ENCODE measurements at places on chromosomes 2 and 18.
A peak's percentile ranks its signal among the peaks of the same experiment; 100 is the strongest.

- DNase-seq: no peak
Measured at GRCh38 chr2:208186465-208186864, 3.4 kb downstream of the C2orf80 start.

- DNase-seq: no peak
Measured at GRCh38 chr18:4074647-4075046, 380.5 kb downstream of the DLGAP1 start.

GRCh38 chr2:206642075-206643025 is at the start of gene FAM237A:
FAM237A (plus strand) TSS chr2:206642487; CDS start chr2:206644237, 1,750 bp downstream.
- peak; percentile 23 for DNase-seq

DNA sequence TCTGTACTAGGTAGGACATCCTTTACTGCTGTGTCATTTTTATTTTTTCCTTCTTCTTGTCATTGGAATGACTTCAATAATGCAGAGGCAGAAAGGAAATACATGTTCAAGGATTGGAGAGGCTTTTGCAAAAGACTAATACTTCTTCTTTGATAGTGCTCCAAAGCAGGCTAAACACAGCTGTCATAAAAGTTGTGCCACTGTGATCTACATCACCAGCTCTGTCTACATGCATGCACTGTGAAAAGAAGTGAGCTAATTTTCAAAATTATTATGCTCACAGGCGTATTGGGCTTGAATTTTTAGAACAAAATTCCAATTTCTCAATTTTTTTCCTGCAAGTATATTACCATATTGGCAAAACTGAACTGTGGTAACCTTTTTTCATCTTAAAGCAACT is 37.5 kb upstream of the CALCRL start:
- DNase-seq: no peak

- peak; percentile 82 for DNase-seq
Measured at GRCh38 chr18:10304853-10305252, 149.6 kb upstream of the APCDD1 start.

GRCh38 chr18:78271790-78272189 is 707.8 kb upstream of the SALL3 start:
- no peak for DNase-seq

GRCh38 chr2:239544918-239545465 is 144.2 kb upstream of the HDAC4 start:
- DNase-seq: no peak

GRCh38 chr2:236642125-236642524 is 72.5 kb downstream of the ACKR3 start:
- DNase-seq: peak; percentile 55

- no peak for DNase-seq
Measured at GRCh38 chr2:95275601-95276243, 1.5 kb downstream of the PROM2 start.

DNA sequence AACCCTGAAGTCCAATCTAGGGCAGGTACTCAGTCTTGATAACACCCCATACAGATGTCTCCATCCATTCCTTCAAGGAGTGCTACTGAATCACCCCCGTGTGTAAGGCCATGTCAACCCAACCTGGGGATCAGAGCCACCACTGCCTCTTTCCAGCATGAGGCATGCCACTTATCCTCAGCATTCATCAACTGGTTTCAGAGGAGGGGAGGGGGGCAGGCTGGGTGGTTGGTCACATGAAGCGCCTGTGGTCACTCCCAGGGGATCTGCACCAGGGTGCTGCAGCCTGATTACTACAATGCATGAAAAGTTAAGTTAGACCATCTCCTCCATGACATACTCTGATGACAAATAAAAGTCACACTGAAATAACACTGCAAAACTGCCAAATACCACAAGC is 65.0 kb downstream of the UXS1 start:
- no peak for DNase-seq

GRCh38 chr2:148754864-148755263 is 110.3 kb downstream of the EPC2 start:
- DNase-seq: no peak

DNA sequence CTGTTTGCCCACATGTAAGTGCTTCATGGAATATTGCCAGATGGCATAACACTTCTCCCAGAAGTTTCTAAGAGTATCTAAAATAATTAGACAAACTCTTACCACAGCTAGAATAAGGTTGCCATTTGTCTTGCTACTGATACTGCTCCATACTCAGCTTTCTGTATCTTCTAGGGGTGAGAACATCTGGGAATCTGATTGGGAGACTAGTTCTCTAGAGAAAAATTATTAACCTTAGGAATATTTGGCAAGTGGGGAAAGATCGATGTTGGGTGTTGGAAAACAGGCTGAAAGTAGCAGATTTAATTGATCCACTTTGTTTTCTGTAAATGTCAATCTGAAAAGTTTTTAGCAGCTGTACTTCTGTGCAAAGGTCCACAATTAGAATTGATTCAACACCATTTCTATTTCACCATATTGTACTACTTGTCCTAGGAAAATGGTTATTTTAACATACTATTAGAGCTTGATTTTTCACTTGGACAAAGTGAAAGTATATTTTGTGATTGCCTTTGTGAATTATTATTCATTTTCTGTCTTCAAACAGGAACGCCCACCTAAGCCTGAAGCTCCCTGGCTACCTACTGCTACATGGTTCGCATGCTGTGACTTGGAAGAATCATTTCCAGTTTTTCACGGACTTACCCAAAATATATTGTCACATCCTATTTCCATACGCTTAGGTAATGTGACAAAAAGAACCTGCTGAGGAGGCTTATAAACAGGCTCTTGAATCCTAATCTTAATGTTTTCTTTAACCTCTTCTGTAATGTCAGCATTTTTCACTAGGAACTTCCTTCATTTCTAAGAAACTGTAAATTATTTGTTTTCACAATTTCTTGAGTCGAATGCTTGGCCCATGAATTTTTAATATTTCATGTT is 147.7 kb downstream of the TRABD2A start:
- no peak for DNase-seq

DNA sequence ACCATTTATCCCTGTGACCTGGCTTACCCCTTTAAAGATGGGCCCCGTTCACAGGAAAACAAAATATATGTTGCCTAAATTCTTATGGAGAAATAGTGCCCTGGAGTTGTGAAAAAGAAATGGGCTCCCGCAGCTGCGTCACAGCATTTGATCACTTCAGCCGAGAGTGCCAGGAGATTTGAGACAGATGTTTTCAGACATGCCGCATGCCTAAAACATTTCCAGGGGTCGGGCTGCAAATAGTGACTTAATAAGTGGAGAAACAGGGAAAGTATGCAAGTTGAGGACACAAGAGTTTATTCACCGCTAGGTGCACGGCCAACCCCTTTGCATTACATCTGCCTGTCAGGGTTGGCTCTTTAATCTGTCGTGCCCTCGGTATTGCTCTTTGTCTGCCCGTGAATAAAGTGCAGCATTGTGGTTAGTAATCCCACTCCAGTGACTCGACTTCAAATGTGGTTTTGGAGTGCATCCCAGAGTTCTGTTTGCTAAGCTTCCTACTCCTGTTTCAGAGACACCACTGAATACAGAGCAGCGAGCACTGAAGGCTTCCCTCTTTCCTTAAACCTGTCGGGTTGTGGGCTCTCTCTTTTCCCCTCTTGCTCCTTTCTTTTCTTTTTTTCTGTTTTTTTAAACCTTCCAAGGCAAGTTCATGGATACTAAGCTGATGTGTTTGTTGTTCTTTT is 187.5 kb downstream of the LTBP1 start:
- DNase-seq: peak; percentile 97

- DNase-seq: no peak
Measured at GRCh38 chr2:15041429-15041837, 408.9 kb downstream of the LRATD1 start.

- no peak for DNase-seq
Measured at GRCh38 chr2:166238176-166238575, 110.4 kb upstream of the SCN1A start.

GRCh38 chr2:149226790-149227189 is 103.6 kb upstream of the LYPD6 start:
- no peak for DNase-seq

DNA sequence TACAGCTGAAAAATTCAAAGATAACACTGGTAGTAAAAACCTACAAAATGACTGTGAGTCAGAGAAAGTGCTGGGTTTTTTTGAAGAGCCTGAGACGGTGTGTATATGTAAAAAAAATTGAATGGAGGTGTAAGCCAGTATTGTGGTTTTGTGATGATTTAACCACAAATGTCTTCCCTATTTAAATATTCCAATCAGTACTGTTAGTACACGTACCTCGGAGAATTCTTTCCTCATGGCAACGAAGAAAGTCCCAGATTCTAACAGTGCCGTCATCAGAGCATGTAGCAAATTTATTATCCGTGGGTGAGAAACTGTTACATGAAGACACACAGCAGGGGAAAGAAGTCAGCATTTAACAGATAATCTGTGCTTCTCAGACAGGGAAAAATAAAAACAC is 48.1 kb downstream of the WDR33 start:
- no peak for DNase-seq

DNA sequence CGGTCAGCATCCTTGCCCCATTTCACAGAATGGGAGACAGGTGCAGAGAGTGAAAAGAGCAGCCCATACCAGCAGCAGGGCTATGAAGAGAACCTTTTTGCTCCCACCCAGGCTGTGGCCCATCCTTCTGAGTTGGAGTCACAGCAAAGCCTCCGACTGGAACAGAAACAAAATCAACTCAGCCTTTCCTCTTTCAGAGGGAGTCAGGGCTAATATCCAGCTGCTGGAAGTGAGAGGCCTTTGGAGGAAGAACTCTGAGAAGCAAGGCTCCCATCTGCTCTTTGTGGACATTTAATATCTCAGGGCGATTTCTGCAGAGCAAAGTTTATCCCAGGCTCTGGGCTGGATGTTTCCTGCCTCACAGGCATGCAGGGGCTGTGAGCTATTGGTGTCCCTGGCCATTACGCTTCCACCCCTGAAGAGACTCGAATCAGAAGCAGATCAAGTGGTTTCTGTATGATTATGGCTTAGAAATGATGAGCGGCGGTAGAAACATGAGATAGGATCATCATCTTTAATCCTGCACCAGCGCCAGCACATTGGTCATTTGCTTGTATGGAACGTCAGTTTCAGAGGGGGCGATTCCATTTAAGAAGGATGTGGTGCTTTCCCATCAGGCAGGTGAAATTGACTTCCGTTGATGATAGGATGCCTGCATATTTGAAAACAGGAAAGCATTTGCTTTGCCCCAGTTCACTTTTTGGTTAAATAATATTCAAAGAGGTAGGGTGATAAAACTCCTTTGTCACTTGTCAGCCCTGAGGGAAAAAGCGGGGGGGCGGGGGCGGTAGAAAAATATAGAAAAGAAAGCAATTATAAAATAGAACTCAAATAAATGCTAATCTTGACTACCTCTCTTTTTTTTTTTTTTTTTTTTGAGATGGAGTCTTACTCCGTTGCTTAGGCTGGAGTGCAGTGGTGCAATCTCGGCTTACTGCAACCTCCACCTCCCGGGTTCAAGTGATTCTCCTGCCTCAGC is 152.4 kb downstream of the LRRC30 start:
- no peak for DNase-seq

DNA sequence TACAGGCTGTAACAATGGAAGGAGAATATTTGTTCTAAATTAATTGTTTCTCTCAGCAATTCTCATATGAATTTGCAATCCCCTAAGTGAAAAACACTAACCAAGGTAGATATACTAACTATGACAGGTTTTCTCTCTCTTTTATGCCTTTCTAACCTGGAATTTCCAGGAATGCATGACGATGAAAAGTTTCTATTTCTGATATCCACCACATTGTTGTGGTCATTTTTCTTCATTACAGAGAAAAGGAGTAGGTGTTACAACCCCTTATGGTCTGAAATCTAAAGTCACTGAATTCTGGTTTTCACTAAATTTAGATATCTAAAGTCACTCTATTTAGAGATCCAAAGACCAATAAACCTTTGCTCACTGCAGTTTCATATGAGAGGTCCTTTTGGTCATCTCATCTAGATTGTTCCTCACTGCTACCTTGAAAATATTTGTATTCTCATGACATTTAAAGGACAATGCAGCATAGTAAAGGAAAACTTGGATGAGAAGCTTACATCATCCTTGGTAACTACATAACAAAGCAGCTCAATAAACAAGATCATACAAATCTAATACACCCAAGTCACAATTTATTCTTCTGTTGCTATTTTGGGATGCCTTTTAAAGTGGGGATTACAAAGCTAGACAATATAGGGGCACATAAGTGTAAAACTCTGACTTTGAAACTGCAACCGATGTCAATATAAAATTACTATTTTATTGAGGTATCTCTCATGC is 85.8 kb downstream of the TCF4 start:
- no peak for DNase-seq

DNA sequence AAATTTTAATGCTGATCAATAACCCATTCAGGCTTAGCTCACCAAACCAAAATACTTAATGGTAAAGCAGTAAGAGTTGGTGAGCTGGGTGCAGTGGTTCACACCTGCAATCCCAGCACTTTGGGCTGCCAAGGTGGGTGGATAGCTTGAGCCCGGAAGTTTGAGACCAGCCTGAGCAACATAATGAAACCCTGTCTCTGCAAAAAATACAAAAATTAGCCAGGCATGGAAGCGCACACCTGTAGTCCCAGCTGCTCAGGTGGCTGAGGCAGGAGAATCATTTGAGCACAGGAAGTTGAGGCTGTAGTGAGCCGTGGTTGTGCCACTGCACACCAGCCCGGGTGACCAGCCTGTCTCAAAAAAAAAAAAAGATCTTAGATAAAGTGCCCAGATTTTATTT is 35.7 kb upstream of the MPP4 start:
- DNase-seq: no peak

DNA sequence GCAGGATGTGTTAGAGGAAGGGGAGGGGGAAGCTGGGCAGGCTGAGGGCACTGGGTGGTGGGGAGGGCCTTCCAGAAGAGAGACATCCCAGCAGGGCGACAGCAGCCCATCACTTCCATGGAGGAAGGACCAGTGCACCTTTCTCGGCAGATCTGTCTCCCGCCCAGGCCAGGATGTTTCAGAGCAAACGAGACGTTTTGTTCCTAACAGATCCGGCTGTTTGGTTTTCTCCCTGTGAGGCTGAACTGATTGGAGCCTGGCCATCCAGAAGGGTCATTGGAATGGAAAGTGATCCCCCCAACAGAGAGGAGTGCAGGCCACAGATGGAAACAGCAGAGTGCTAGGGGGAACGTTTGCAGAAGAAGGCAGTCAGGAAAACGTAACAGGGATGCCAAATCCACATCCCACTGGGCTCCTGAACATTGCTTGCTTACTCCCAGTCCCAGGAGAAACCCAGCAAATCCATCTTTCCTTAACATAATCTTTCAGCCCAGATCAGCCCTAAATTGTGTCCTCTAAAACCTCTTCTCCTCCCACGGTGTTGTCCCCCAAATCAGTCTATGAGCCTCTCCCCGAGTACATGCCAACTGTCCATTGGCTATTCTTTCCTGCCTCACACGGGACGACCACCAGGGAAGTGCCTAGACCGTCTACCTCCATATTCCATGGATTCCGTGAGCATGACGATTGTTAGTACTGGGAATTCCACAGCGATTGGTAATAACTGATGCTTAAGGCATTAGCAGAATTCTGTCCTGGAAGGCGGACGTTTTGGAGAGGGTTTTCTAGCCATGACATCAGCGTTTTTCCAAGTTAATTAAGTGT is 126.8 kb downstream of the SEPTIN10 start:
- DNase-seq: no peak

- no peak for DNase-seq
Measured at GRCh38 chr2:152566728-152567069, 150.6 kb downstream of the PRPF40A start.

GRCh38 chr18:77528872-77529271 is 279.2 kb downstream of the GALR1 start:
- DNase-seq: no peak

All from fibroblast of the conjunctiva (primary cell).